Transverse colon (tissue), 4 donors: ENCODE measurements at places on chromosomes 2 and 18. TPM values are rescaled to one million over a fixed set of nuclear protein-coding genes. Genes with fewer than 3 reads are reported as not detected.
A peak's percentile ranks its signal among the peaks of the same experiment; 100 is the strongest.

GRCh38 chr2:239869272-239870155 lies 155.6 kb downstream of the NDUFA10 start:
- no peak for DNase-seq

GRCh38 chr2:57677296-57677695 lies 369.3 kb upstream of the VRK2 start:
- DNase-seq, result no peak

- DNase-seq, result no peak
These were observed 217.0 kb upstream of the BOD1L2 start for GRCh38 chr18:56929886-56930285.

GRCh38 chr2:157336137-157337010 lies 10.8 kb upstream of the ERMN start:
- DNase-seq, result peak; percentile 40

DNA sequence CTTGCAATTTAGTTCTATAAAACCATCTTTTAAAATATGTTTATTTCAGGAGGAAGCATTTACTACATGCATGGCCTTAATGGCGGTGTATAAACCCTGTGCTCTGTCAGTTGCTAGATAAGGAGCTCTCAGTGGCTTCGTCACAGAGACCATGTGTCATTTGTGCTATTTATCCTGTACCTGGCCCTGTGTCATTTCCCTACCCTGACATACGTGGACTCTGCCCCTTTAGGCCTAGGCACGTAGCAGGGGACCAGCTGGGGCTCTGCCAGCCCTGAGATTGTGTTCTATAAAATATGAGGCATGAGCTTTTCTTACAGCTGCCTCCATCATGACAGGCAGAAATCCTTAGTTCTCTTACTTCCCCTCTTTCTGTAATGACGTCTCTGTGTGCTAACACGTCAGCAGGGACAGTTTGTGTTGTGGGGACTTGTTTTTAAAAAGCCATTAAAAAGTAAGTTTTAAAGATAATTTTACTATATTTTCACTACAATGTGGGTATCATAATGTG lies 88.0 kb downstream of the ITGB1BP1 start:
- DNase-seq, result peak; percentile 88

DNA sequence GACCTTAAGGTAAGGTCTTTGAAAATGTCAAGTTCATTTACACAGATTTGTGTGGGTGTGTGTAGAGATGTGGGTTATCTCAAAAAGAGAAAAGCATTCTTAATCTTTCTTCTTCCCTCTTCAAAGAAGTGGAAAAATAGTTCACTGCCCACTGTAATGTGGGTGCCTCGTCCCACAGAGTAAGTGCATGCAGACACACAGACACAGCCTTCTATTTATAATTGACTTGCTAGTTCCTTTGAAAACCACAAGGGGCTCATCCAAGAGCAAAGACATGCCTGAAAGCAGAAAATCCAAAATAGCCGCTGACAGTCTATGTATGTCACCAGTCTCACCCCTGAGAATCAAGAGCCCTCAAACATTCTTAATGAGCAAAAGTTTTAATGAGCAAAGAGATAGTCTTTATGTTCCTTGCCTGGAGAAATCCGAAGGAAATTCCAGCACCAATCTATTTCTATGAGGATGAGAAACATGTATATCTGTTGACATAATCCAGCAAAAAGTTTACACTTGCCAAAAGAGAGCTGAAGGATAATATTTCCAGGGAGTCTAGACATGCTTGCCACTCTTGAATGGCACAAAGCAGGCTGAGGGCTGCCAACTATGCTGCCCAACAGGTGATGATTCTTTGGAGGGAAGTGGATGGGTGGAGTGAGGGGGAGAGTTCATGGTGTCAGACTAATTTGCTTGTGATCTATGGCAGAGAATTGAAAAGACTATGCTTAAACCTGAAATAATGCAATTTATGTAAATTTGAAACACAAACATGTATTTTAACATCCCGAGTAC lies 93.9 kb downstream of the ACVR1 start:
- no peak for DNase-seq

DNA sequence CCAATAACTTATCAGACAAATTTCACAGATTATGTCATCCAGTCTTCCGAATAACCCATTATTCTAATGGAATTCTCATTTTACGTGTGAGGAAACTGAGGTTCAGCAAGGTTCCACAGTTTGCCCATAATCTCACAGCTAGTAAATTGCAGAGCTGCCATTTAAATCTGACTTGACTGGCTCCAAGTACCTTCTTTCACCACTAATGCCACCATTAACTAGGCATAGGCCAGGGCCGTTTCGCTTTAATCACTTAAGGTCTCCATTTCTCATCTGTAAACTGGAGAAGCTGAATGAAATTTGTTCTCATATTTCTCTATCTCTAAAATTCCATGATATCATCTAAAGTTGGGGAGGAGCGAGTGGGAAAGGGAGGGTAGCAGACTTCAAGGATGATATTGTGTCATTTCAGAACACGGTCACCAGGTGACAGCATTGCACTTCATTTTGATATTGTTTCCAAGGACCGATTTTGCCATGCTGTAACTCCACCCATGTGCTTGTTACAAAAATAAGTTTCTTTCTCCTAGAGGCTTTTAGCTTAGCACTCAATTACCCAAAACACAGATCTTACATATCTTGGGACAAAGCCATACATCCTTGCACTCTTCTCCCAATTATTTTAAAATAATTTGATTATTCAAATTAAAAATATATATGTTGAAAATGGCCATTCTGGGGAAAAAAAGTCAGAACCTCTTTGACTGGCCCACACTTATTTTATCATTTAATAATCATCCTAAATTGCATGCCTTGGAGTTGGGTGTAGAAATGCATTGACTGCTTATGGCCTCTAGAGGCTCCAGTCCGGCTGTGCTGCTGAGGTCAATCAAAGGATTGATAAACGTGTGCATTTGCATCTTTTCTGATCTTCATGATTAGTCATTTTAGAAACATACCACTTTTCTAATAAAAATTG lies 123.8 kb downstream of the AKAIN1 start:
- DNase-seq, result peak; percentile 32

- DNase-seq, result no peak
These were observed 4.5 kb upstream of the LIMS2 start for GRCh38 chr2:127679680-127680361.

- DNase-seq, result no peak
These were observed 23.5 kb downstream of the PSMG2 start for GRCh38 chr18:12726331-12726730.

GRCh38 chr2:37355735-37356134 lies 11.3 kb downstream of the QPCT start:
- peak; percentile 16 for DNase-seq

GRCh38 chr2:231554748-231555545 lies 24.7 kb upstream of the NMUR1 start:
- peak; percentile 64 for DNase-seq

- DNase-seq, result no peak
These were observed 1322.0 kb upstream of the CELF4 start for GRCh38 chr18:38887671-38888020.

- DNase-seq, result no peak
These were observed 133.9 kb upstream of the ARL4C start for GRCh38 chr2:234630801-234631261.

- no peak for DNase-seq
These were observed 175.5 kb upstream of the MGAT5 start for GRCh38 chr2:134078354-134078753.

- no peak for DNase-seq
These were observed 1094.7 kb downstream of the BCL11A start for GRCh38 chr2:59458800-59459199.

- no peak for DNase-seq
These were observed 30.1 kb downstream of the ITGA6 start for GRCh38 chr2:172457536-172457935.

DNA sequence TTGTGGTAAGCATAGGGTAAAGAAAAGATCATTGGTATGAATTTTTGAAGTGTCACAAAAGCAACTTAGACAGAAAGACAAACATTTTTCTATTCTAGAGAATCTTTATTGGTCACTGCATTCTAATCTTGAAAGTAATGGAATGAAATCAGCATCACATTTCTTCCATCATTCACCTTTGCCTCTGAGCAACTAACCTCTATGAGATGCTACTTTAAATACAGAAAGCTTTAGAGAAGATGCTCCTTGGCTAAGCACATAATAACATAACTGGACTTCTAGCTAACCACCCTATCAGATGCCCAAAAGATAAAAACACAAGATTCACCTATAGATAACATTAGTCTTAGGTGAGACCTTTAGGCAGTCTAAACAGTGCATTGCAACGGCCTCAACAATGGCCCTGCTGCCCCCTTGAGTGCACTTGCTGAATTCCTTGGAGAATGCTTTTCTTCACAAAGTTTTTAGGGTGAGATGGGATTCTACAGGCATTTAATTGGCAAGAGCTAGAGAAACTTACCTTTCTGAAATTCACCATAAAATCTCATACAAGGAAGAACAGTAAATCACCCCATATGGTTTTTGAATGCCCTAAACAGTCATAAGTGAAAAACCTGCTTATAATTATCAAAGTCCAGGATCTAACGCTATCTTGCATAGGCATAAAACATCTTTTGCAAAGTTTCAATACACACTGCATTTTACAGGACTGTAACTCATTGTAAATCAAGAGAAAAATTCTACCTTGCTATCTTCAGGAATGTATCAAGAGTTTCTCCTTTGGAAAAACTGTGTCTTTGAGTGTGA lies 791.3 kb upstream of the CHAC2 start:
- no peak for DNase-seq

DNA sequence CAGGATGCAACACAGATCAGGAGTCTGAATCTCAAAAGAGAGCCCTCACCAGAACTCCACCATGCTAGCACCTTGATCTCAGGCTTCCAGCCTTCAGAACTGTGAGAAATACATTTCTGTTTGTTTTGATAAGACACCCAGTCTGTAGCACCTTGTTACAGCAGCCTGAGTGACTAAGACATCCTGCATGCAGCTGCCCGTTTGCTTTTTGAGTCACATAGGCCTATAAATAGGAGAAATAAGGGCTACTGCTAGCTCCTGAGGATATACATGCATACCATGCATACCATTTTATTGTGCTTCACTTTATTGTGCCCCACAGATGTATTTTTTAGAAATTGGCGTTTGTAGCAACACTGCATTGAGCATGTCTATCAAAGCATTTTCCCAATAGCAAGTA lies 337.8 kb downstream of the CDH2 start:
- DNase-seq, result no peak

GRCh38 chr18:31579375-31579774 lies 12.3 kb upstream of the TTR start:
- no peak for DNase-seq

DNA sequence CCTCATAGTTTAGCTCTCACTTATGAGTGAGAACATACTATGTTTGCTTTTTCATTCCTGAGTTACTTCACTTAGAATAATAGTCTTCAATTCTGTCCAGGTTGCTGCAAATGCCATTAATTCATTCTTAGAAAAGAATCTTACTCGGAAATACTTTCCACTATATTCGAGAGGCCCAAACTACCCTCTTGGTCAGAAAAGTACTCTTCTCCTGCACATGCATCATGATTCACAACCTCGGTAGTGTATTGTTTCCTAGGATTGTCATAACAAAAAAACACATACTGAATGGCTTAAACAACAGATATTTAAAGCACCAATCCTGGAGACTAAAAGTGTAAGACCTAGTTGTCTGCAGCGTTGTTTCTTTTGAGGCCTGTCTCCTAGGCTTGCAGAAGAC lies 364.0 kb upstream of the SLC14A2 start:
- DNase-seq, result no peak

GRCh38 chr2:119333360-119333759 lies 33.3 kb downstream of the C2orf76 start:
- DNase-seq, result no peak

DNA sequence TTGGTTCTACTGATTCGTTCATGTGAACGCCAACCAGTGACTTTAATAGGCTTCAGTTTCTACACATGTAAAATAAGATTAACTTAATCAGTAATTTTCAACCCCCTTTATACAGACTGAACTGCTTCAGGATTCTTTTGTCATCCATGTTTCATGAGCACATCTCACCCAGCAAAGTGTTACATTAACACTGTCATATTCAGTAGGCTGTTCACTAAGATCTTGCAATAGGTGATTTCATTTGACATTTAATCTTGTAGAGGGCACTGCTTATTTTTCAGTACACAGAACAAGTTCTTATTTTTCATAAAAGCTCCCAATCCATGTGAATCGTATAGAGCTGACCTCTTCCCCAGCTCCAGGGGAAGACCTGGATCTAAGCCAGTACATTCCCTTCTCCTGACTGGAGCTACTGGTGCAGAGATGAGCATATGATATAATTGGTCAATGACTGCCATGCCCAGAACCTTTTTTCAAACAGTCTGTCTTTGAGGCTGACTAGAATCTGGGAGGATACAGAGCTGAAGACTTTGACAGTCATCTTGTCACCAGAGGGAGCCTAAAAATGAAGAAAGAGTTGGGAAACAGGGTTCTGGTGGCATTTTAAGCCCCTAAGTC lies 72.2 kb upstream of the CHRNA1 start:
- DNase-seq, result no peak

- DNase-seq, result no peak
These were observed 9.9 kb downstream of the MYT1L start for GRCh38 chr2:2321200-2321540.

DNA sequence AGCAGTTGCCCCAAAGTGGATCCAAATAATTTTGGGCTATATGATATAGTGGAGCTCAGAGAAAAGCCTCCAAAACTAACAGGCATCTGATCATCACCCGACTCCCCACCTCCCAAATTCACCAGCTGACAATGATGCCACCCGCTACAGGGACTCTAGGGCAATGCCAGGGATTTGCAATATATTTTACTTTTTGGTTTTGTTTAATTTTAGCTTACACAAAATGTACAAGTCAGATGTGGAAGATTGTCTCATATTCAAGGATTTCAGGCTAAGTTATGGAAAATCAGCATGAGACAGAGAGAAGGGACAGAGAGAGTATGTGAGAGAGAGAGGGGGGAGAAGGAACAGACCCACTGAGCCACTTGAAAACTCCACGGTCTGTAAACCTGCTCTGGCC lies 187.4 kb downstream of the TMEM247 start:
- DNase-seq, result no peak

Gene IL1F10
- total RNA-seq, result not detected

Gene CTIF
- total RNA-seq, result 14.1 TPM

Gene C2orf80
- not detected for total RNA-seq

Gene HOXD13
- not detected for total RNA-seq

Gene TCF7L1
- total RNA-seq, result 2.9 TPM

Gene NCKAP5
- total RNA-seq, result 1.1 TPM

Gene TYMS
- 3.2 TPM for total RNA-seq

Gene CCDC178
- not detected for total RNA-seq

Gene MYCN
- 7.0 TPM for total RNA-seq

Gene GPBAR1
- 2.5 TPM for total RNA-seq

Gene RAB17
- 25.1 TPM for total RNA-seq

Gene HRH4
- total RNA-seq, result not detected

Gene C2orf66
- total RNA-seq, result not detected

Gene NPHP1
- total RNA-seq, result 0.95 TPM

Gene NEU4
- total RNA-seq, result 58.1 TPM

Gene GALNT13
- total RNA-seq, result 0.95 TPM

Gene CAPN14
- not detected for total RNA-seq
